ENCODE measurements at places on chromosomes 12 and 14. TPM values are rescaled to one million over a fixed set of nuclear protein-coding genes. Genes with fewer than 3 reads are reported as not detected.

The TAS2R7 gene
- total RNA-seq, result 0.94 TPM

The CD27 gene
- total RNA-seq, result 0.63 TPM

The SLC48A1 gene
- 8.1 TPM for total RNA-seq

The TMCC3 gene
- total RNA-seq, result 8.1 TPM

The PLD4 gene
- 2.5 TPM for total RNA-seq

The CAPZA3 gene
- total RNA-seq, result not detected

The RHOJ gene
- total RNA-seq, result 7.2 TPM

The EPYC gene
- total RNA-seq, result not detected

The CCDC197 gene
- total RNA-seq, result not detected

The FLVCR2 gene
- 4.4 TPM for total RNA-seq

The TEP1 gene
- total RNA-seq, result 12.2 TPM

The SMCO2 gene
- total RNA-seq, result 2.2 TPM

The SAMD4A gene
- total RNA-seq, result 15.7 TPM

The NOXRED1 gene
- total RNA-seq, result 0.94 TPM

The IL26 gene
- not detected for total RNA-seq

The PEX5 gene
- total RNA-seq, result 62.9 TPM

The GLI1 gene
- 0.63 TPM for total RNA-seq

The SART3 gene
- total RNA-seq, result 129 TPM

The ANKRD33 gene
- total RNA-seq, result not detected

The MDGA2 gene
- total RNA-seq, result 54.1 TPM

The DACT1 gene
- 269 TPM for total RNA-seq

The INSM2 gene
- not detected for total RNA-seq

The OTOGL gene
- total RNA-seq, result 0.31 TPM

The TMEM63C gene
- 21.6 TPM for total RNA-seq

The DTX1 gene
- 37.2 TPM for total RNA-seq

The TPCN1 gene
- 8.5 TPM for total RNA-seq

The EFCAB11 gene
- total RNA-seq, result 7.2 TPM

The TBX5 gene
- total RNA-seq, result not detected

The SYNDIG1L gene
- total RNA-seq, result 1.3 TPM

The DUSP16 gene
- total RNA-seq, result 11.0 TPM

The TSPAN9 gene
- total RNA-seq, result 11.0 TPM

The PZP gene
- not detected for total RNA-seq

The HNF1A gene
- total RNA-seq, result not detected

The SVOP gene
- total RNA-seq, result 45.1 TPM

The HOTAIR gene
- not detected for total RNA-seq

The REM2 gene
- 1.9 TPM for total RNA-seq

The CLECL1 gene
- total RNA-seq, result not detected

The ANGEL1 gene
- total RNA-seq, result 22.2 TPM

The AVPR1A gene
- total RNA-seq, result 7.2 TPM

The SLC35F4 gene
- total RNA-seq, result 3.8 TPM

The MUCL1 gene
- total RNA-seq, result not detected

The SERPINA5 gene
- total RNA-seq, result not detected

The NKX2-1 gene
- total RNA-seq, result 1.6 TPM

The TMEM179 gene
- total RNA-seq, result 43.2 TPM

The TAS2R31 gene
- 46.6 TPM for total RNA-seq

The TRMT61A gene
- 9.4 TPM for total RNA-seq

The POTEM gene
- not detected for total RNA-seq

The ADAM20 gene
- total RNA-seq, result 9.4 TPM

The MYL6B gene
- total RNA-seq, result 91.1 TPM

The ENDOU gene
- total RNA-seq, result not detected
